ENCODE measurements at places on chromosomes 7 and 10.

- DNase-seq: no peak
Measured at GRCh38 chr7:27501001-27501400, 161.7 kb downstream of the HIBADH start.

DNA sequence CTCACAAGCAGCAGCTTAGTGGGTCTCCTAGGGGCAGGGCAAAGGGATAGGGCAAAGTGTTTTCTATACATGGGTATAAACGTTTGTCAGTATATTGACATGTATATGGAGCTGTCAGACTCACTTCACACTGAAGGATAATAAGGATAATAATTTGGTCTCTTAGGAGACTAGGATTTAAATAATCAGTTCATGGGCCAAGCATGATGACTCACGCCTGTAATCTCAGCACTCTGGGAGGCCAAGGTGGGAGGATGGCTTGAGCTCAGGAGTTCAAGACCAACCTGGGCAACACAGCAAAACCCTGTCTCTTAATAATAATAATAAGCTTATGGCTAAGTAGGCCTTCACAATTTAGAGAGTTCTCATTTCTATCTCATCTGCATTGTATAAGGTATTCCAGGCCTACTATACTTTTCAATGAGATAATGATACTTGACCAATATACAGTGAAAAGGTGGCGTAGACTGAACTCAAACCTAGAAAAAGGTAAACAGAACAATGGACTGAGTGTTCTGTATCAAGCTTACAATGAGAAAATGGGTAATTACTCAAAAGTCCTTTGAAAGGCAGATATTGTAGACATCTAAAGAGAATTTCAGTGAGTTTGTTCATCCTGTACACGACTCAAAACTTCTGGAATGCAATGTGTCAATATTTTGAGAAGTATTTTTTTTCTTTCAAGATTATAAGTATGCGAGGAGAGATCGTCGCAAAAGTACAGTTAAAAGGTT is 7.0 kb downstream of the GSAP start:
- no peak for DNase-seq

- DNase-seq: no peak
Measured at GRCh38 chr7:83161186-83161585, 1.5 kb downstream of the PCLO start.

DNA sequence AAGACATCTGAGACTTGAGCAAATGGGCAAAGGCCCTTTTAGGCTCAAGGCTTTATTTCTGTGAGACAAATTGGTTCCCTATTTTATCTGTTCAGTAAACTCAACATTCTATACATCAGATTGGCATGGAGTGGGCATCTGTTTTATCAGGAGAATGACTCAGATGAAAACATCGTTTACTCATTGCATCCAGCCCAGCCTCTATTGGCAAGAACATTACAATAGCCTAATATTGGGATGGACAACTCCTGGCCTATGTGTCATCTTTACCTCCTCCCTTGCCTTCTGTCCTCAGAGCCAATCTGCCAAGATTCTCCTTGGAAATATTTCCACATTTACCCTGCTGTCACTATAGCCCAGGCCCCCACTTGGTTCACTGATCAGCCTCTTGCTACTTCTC is 5.5 kb upstream of the BLNK start:
- DNase-seq: no peak

DNA sequence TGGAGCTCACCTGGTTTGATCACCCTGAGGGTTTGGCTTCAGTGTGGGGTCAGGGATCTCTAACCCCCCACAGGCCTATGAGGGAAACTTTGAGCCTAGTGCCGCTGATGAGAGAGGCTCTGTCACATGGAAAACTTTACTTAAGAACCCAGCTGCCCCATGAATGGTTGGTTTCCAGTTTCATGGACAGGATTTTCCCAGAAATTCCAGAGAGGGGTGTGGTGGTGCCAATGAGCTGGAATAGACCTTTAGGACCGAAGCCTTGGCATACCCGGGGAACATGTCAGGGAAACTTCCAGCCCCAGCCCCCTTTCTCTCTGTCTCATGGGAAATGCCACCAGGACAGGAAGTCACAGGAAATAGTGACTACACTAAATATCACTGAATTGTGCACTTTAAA is 36.9 kb downstream of the AKR1B1 start:
- DNase-seq: no peak

GRCh38 chr10:129332476-129332875 is 134.6 kb upstream of the MGMT start:
- no peak for DNase-seq

DNA sequence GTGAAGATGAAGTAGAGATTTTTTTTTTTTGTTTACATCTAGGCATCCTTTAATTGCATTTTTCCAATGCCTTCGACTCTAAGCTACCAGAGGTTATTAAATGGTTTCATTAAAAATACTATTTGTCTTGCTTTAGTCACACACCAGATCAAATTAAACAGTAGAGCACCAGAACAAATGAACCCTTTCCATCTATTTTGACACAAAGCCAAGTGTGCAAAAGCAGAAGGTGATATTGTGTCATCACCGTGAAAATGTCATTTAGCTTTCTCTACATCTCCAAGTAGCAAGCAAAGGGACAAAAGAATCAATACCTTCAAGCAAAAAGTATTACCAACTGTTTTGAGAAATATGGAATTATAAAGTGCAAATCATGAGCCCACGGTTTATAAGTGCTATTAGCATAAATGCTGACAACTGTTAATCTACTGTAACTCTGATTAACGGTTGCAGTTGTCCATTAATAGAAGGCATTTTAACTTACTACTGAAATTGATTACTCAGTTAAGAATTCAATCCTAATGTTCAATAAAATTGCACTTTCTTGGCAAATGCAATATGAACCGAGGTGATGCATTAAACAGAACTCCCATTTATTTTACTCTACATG is 49.1 kb downstream of the CTBP2 start:
- no peak for DNase-seq

DNA sequence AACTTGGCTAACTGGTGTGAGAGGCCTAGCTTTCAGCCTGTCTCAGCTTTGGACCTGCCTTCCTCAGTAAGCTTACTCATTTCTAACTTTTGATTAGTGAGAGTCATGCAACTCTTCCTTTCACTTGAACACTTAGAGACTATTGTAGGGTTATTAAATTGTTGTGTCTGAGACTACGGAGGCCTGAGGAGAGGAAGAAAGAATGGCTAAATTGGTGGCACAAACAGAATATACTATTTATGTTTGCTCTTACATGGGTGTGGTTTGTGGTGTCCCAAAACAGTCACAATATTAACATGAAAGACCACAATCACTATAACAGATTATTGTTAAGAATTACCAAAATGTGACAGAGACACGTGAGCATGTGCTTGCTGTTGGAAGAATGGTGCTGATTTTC is 82.1 kb downstream of the TRIM24 start:
- no peak for DNase-seq

- no peak for DNase-seq
Measured at GRCh38 chr10:33392706-33393105, 58.2 kb upstream of the NRP1 start.

DNA sequence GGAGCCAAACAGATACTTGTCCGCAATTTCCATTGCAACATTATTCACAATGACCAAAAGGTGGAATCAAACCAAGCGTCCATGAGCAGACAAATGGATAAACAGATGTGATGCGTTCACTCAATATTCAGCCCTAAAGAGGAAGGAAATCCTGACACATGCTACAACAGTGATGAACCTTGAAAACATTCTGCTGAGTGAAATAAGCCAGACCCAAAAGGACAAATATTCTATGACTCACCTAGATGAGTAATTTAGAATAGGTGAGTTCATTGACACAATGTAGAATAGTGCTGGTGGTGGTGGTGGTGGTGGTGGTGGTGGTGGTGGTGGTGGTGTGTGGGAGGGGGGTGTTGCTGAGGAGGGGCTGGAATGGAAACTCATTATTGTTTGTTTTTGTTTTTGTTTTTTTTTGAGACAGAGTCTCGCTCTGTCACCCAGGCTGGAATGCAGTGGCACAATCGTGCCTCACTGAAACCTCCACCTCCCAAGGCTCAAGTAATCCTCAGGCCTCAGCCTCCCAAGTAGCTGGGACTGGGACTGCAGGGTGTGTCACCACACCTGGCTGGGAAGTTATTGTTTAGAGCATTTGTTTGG is 28.6 kb downstream of the SMKR1 start:
- DNase-seq: no peak

All from effector memory CD4-positive, alpha-beta T cell (primary cell).